ENCODE measurements at places on chromosomes 6 and 20. TPM values are rescaled to one million over a fixed set of nuclear protein-coding genes. Genes with fewer than 3 reads are reported as not detected.

Gene ZMYND8
- 18.8 TPM for total RNA-seq

Gene CRISP3
- not detected for total RNA-seq

Gene EEF1A2
- total RNA-seq: 1.3 TPM

Gene RSPH4A
- total RNA-seq: 0.40 TPM

Gene SLC4A11
- total RNA-seq: 0.72 TPM

Gene TSPO2
- total RNA-seq: not detected

Gene MRAP2
- total RNA-seq: 0.13 TPM

Gene SSTR4
- total RNA-seq: not detected

Gene GNAS-AS1
- total RNA-seq: 0.72 TPM

Gene GPX5
- not detected for total RNA-seq

Gene KHDRBS2
- total RNA-seq: not detected

Gene SPATS1
- total RNA-seq: not detected

Gene MYBL2
- total RNA-seq: 32.3 TPM

Gene SNX21
- total RNA-seq: 31.7 TPM

Gene LCA5
- total RNA-seq: 7.5 TPM

Gene PDE10A
- 44.2 TPM for total RNA-seq

Gene NR2E1
- not detected for total RNA-seq

Gene LY6G5B
- 2.1 TPM for total RNA-seq

Gene PDYN
- not detected for total RNA-seq

Gene CD109
- 34.9 TPM for total RNA-seq

Gene KIF25
- total RNA-seq: 0.56 TPM

Gene BHLHE23
- not detected for total RNA-seq

Gene IL20RA
- 0.26 TPM for total RNA-seq

Gene ELOVL2
- 0.16 TPM for total RNA-seq

Gene LPA
- total RNA-seq: not detected

Gene VARS2
- 14.1 TPM for total RNA-seq

Gene STX16
- total RNA-seq: 15.6 TPM
